ENCODE measurements at places on chromosomes 2 and 18.

DNA sequence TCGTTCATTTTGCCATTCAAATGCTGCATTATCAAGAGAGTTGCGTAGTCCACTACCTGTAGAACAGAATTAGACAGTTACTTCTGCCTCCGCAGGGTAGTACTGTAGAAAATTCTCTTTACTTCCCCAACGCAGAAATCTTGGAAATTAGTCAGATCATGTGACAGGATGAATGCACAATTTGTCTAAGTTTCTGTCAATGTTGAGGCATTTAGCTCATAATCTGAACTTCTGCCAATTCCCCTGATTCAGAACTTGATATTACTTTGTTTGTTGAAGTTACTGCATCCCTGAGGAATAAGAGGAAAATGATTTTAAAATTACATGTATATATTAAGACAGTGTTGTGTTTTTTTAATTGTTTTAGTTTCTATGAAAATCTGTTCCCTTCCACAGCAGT, 83.4 kb downstream of the TTC27 start:
- no peak for DNase-seq

- DNase-seq = peak; percentile 8
Measured at GRCh38 chr2:152468899-152469692, 134.1 kb downstream of the FMNL2 start.

DNA sequence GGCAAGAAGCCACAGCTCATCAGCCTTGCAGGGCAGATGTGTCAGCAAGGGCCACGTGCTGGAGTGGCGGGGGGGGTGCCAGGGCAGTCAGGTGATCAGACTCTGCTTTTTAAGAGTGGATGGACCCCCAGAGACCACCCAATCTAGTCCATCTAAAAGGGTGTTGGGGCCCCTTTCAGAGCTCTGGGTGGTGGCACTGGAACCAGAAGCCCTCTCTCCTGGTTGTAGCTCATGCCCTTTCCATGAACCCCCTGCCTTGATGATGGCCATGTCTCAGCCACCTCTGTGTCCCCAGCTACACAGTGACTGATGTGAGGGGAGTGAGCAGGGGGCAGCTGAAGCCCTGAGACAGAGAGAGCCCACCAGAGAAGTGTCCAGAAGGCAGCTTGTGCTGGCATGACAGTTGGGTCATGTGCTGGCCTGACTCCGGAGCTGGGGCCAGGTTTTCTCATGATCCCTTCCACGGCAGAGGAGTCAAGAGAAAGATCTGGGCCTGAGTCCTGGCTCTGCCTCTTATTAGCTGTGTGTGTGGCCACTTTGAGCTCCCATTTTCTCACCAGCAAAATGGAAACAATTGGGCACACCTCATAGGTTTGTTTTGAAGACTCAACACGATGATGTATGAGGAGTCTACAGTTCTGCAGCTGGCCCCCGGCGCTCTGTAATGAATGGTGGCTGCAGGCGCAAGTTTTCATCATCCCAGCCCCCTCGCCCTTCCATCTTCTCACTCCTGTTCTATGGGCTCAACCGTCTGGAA, 195.7 kb downstream of the ZFP36L2 start:
- no peak for DNase-seq

DNA sequence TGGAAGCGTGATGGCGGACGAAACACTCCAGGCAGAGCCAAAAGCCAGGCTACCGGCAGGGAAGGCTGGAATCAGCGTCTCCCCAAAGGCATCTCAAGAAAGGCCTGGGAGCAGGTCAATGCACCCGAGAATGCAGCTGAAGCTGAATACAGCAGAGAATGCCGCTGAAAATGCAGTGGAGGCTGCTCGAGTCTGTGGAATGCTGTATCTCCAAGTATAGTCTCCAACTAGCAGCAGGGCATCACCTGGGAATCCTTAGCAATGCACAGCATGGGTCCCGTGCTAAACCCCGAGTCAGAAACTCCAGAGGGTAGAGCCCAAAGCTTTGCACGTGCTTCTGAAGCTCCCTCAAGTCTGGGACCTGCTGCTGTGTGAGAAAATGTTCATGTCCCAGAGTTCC, 191.1 kb upstream of the ALKAL2 start:
- no peak for DNase-seq
